ENCODE measurements at places on chromosomes 7 and 10.
A peak's percentile ranks its signal among the peaks of the same experiment; 100 is the strongest.

GRCh38 chr10:101145750-101146391, 14.8 kb downstream of the TLX1 start:
- no peak for DNase-seq

DNA sequence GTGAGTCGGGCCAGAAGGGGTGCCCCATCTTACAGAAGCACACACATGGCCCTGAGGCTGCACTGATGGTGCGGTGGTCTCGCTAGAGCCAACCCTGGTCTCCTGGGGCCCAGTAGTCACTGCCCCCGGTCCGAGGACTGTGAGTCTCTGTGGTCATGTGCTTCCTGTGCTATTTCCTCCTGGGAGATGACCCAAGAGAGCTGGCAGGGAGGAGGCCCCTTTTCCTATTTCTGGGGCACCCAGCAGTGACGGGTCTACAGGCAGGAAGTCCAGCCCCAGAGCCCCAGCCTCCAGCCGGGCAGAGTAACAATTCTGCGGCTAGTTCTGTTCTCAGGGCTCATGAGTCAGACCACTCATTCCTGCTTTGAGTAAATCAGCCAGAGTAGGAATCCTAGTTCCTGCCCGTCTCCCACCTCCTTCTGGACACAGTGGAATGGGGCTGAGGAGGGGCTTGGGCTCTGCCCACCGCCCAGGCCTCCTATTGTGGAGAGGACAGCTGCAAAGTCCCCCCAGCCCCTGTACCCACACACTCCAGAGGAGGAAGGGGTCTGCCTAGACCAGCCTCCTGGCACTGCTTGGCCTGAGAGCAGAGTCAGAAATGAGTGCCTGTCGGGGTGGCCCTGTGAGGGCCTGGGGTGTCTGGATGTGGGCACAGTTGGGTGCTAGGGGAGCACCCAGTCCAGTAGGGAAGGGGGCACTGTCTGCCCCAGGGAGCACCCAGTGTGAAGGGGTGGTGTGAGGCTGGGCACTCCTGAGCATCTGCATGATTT, 80.5 kb upstream of the PPIF start:
- no peak for DNase-seq

- DNase-seq = no peak
Measured at GRCh38 chr7:14793151-14793550, 109.4 kb downstream of the DGKB start.

DNA sequence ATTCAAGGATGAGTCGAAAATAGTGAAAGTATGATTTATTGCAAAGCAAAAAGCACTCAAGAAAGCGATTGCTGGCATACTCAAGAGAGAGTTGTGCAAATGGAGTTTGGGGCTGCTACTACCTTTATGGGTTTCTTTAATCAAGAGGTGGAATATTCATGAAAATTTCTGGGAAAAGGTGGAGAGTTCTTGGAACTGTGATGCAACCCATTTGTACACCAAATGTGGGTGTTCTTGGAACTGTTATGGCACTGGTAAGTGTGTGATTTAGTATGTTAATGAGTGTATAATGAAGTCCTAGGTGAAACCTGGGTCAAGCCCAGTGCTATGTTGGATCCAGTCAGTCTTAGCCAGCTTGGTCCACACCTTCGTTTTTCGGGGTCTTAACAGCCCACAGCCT, 3.4 kb upstream of the VOPP1 start:
- no peak for DNase-seq

GRCh38 chr10:68897336-68897741, 3.8 kb upstream of the DDX50 start:
- no peak for DNase-seq

- no peak for DNase-seq
Measured at GRCh38 chr10:125003901-125004467, 62.1 kb downstream of the ZRANB1 start.

- DNase-seq = no peak
Measured at GRCh38 chr10:49298671-49298982, 343 bp upstream of the C10orf71 start.

GRCh38 chr7:93147363-93147762, 822 bp downstream of the SAMD9L start:
- DNase-seq = peak; percentile 2

DNA sequence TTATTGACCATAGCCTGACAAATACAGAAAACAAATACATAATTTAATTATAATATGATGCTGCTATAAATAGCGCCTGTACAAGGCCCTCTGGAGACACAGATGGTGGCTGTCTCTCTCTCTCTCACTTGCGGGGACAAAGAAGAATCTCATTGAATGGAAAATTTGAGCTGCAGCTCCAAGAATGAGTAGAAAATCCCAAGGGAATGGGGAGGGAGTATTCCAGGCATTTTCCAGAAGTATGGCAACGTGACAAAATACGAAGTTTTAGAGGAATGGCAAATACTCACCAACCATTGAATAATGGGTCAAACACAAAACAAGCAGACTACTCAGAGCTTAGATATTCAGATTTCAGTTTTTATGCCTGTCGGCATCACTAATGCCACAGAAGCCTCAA, 179.9 kb downstream of the NRP1 start:
- no peak for DNase-seq

DNA sequence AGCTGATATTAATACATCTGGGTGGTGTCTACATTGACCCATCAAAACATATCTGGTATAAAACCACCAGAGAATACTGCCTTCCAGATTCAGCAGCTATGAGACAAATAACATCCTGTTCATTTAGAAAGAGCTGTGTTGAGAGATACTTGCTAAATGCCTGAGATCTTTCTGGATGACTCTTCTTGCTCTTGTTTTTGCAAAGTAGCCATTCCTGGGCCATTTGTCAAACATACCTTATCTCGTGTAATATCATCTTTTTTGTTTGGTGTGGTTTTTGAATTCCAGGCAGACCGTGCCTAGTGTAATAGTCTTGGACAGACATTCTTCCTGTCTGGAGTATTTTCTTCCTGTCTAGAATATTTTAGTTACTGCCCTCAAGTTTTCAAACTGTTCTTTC, 74.7 kb upstream of the PRR15 start:
- DNase-seq = no peak

GRCh38 chr10:110411047-110411410, 86.7 kb upstream of the DUSP5 start:
- no peak for DNase-seq

DNA sequence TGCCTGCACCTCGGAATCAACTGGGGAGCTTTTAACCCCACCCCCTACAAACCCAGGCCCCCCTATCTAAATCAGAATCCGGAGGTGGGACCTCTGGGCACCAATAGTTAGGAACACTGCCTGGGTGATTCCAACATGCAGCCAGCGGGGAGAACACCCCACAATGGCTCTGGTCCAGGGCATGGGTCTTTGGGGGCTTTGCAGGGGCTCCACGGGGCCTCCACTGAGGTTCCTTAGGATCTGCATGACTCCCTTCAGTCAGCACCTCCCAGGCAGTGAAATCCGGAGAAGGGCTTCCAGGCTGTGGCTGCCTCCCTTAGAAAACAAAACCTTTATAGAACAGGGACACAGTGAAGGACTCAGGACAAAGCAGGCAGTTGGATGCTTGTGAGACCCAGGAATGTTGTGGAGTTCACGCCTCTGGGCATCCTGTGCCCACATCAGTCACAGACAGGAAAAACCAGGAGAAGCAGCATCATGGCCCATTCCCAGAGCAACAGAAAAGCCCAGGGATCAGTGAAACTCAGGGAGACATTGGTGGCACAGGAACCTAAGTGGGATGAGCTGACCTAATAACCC, 16.5 kb upstream of the AOC1 start:
- no peak for DNase-seq

- DNase-seq = no peak
Measured at GRCh38 chr7:149790146-149790548, 16.8 kb upstream of the ZNF467 start.

GRCh38 chr10:74255888-74256357, 104.9 kb downstream of the ADK start:
- no peak for DNase-seq

DNA sequence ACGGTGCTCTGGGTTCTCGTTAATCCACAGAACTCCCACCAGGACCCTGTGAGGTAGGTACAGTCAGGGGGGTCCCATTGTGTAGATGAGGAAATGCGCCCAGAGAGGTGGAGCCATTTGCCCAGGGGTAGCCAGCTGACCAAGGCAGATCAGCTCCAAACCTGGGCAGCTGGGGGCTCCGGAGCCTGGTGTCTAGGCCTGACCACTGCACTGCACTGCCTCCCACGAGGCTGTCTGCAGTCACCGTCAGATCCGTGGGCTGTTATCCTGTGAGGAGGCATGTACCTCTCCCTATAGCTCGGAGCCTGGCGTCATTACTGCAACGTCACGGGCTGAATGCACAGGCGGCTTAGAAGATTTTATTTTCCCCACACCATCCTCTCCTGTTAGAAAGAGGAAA, 411.8 kb upstream of the FOXK1 start:
- DNase-seq = no peak

GRCh38 chr10:97820096-97820704, 29.4 kb upstream of the GOLGA7B start:
- DNase-seq = no peak

GRCh38 chr7:82677493-82677892, 233.9 kb upstream of the CACNA2D1 start:
- no peak for DNase-seq

GRCh38 chr10:72557362-72557761, 68.5 kb downstream of the MICU1 start:
- DNase-seq = no peak

DNA sequence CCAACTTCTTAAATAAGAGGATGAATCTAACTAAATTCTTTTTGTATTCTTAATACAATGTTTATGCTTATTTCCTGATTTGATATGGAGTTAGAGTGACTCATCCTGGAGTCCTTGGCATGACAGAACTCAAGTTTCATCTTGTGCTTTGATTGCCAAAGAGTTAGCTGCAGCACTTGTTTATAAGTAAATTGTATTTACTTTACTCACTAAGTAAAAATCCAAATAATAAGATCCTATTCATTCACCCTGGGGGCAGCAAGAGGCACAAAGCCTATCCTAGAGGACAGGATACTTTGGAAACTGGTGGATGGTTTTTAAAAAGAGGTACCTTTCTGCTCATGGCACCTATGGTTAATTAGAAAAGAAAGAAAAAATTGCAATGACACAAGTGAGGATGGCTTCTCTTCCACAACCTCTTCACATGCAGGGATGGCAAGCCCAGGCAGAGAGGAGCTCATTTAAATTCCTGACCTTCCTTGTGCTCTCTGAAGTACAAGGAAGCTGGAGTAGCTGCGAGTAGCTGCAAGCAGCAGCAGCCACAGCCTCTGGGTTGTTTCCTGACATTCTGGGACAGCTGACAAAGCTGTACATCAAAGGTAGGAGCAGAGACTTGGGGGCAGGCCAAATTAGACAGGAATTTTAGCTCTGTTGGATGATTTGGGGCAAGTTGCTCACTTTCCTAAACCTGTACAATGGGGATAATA, 28.5 kb upstream of the CROT start:
- DNase-seq = no peak

DNA sequence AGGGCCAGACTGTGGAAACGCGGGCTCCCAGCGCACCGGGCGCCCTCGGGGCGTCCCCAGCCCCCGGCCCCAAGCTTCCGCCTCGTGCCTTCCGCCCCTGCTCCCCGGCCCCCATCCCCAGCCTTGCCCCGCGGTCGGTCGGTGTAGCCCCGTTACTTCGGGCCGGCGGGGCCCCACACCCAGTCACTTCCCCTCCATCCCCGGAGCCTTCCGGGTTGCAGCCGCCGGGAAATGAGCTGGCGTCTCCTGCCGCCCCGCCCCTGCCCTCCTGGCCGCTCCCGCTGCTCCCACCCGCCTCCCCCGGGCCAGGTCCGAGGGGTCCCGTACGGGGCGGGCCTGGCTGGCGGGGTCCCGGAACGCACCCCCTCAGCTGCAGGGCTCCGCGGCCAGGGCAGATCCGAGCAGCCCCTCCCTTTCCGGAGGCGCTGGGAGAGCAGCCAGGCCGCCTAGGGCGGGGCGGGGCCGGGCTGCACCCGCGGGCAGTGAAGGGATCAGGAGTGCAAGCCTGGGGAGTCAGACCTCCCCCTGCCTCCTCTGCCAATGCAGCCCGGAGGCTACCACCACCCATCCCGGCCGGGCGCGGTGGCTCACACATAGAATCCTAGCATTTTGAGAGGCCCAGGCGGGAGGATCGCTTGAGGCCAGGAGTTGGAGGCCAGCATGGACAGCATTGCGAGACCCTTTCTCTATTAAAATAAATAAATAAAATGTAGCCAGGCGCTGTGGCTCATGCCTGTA, 709 bp downstream of the ARPC1B start:
- DNase-seq = no peak

- DNase-seq = no peak
Measured at GRCh38 chr7:92797693-92798092, 38.7 kb downstream of the CDK6 start.

DNA sequence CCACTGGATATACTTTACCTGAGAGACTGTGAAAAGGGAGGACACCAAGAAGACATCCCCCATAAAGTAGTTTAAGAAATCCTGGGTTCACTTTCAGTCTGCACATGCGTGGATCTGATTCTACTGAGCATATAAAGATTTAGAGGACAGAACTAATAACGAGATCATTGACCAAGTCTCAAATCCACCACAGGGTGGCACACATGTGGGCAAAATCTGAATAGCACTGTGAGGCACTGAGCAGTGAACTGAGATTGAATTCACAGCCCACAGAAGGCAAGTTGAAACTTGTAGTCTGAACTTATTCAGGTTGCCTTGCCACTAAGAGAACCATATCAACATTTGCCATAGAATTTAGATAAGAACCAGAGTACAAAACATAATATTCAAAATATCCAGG, 818.6 kb downstream of the GRID1 start:
- no peak for DNase-seq

DNA sequence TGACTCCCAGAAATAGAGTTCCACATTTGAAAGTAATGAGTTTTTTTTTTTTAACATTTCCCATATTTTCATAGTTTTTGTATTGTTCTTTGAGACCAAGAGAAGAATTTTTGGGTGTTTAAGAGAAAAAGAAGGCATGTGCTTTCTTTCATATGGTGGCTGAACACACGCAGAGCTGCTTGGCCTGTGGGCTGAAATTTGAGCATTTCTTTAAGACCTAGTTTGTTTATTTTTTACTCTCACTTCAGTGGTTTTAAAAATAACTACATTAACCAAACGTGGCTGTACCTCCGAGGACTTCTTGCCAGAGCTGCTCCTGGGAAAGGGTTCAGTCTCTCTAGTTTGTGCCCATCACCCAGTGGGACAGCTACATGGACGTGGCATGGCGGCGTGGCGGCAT, 58.3 kb downstream of the INPP5A start:
- DNase-seq = no peak

GRCh38 chr10:129811208-129811607, 152.9 kb downstream of the EBF3 start:
- DNase-seq = no peak

GRCh38 chr7:47331179-47331565, 250.7 kb downstream of the TNS3 start:
- no peak for DNase-seq

Measured in stimulated activated CD8-positive, alpha-beta memory T cell treated with anti-CD3 and anti-CD28 coated beads, Interleukin-7, amount 100 ng/mL, for 1 hour (primary cell).